Endothelial cell of coronary artery (primary cell): ENCODE measurements at places on chromosomes 12 and 14. TPM values are rescaled to one million over a fixed set of nuclear protein-coding genes. Genes with fewer than 3 reads are reported as not detected.

SERPINA9 gene
- 0.09 TPM in 1 of 2 replicates, not detected in the other for total RNA-seq

AP5M1 gene
- 20.7 and 24.0 TPM in 2 replicates for total RNA-seq

FIGNL2 gene
- 0.18 and 0.19 TPM in 2 replicates for total RNA-seq

TBX3 gene
- 0.63 and 3.2 TPM in 2 replicates for total RNA-seq

ERBB3 gene
- 0.18 TPM in 1 of 2 replicates, not detected in the other for total RNA-seq

SIX4 gene
- total RNA-seq = 2.2 and 2.4 TPM in 2 replicates

ADCY4 gene
- 37.2 and 43.1 TPM in 2 replicates for total RNA-seq

NUAK1 gene
- 25.7 and 41.7 TPM in 2 replicates for total RNA-seq

POTEG gene
- total RNA-seq = not detected in 2 replicates

INHBC gene
- total RNA-seq = not detected in 2 replicates

CD4 gene
- 0.09 TPM in 1 of 2 replicates, not detected in the other for total RNA-seq

HPD gene
- total RNA-seq = not detected in 2 replicates
